Hepatocyte (in vitro differentiated cells): ENCODE measurements at places on chromosomes 13 and 19. TPM values are rescaled to one million over a fixed set of nuclear protein-coding genes. Genes with fewer than 3 reads are reported as not detected.

The GRIN3B gene
- polyA plus RNA-seq: 0.48 and 0.49 TPM in 2 replicates

The SIGLEC9 gene
- 1.4 and 1.5 TPM in 2 replicates for polyA plus RNA-seq

DNA sequence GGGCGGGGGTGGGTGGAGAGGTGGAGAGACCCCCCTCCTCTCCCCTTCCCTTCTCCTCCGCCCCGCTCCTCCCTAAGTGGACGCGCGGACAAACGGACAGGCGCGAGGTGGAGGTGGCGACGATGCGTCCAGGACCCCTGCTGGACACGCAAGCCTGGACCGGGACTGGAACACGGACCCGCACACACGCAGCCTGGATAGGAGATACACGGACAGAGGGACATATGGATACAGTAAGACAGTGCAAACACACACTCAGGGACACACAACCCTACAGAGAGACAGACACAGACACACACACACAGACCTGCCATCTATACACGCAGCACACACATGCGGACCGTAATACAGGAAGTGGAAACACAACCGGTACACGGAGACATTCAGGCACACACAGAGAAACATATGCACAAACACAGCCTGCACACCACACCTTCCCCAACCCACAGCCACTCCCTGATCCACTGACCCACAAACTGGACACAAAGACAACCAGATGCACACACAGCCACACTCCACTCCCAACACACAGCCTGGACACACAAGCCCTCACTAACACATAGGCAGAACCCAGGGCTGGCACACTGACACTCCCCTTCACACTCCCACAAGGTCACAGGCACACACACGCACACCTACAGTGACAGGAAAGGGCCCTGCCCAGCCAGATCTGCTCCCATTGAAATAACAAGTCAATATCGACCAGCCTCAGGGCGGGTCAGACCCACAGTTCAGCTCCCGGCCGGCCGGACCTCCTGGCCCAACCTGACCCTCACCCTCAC, 696 bp upstream of the ERFL start:
- DNase-seq: no peak

The S1PR4 gene
- 0.16 TPM in 1 of 2 replicates, not detected in the other for polyA plus RNA-seq

The PDX1 gene
- 0.95 and 1.8 TPM in 2 replicates for polyA plus RNA-seq

DNA sequence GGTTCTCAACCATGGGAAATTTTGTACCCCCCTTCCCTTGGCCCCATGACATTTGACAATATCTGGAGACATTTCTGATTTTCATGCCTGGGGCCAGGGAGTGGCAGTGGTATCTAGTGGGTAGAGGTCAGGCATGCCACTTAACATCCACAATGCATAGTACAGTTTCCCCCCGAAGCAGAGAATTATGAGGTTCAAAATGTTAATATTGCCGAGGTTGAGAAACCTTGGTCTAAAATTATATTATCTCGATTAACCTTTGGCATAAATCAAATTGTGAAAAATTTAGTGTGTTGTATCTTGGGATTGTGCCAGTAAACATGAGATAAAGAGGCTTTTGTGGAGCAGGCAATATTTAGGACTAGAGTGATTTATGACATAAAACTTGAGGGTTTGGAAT, 147.9 kb downstream of the LMO7 start:
- no peak for DNase-seq
